Heart right ventricle (tissue), 16 donors: ENCODE measurements at places on chromosomes 7 and 10.

- no peak for DNase-seq
Observed at GRCh38 chr7:110400411-110400810, 690.5 kb upstream of the LRRN3 start.

- peak; percentile 68 for DNase-seq
Observed at GRCh38 chr7:909358-910329, 33.3 kb downstream of the GET4 start.

GRCh38 chr7:69738396-69738951, 140.2 kb downstream of the AUTS2 start:
- DNase-seq, result no peak

- DNase-seq, result no peak
Observed at GRCh38 chr10:75876710-75877109, 445.3 kb downstream of the LRMDA start.

DNA sequence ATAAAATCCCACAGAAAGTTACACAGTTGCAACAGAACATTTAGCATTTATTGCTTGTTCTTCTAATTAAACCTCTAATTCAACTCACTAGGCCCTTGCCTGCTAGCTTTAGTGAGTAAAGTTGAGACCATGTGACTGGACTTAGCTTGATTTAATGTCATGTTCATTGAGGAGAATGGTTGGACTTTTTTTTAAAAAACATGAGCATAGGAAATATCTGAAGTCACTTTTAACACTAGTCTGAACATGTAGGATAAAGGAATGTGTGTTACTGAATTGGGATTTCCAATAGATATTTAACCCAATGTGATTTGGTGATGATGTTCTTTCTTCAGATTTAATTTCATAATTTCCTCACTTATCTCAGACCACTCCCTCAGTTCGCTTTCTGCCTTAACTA, 24.6 kb upstream of the GLCCI1 start:
- no peak for DNase-seq

DNA sequence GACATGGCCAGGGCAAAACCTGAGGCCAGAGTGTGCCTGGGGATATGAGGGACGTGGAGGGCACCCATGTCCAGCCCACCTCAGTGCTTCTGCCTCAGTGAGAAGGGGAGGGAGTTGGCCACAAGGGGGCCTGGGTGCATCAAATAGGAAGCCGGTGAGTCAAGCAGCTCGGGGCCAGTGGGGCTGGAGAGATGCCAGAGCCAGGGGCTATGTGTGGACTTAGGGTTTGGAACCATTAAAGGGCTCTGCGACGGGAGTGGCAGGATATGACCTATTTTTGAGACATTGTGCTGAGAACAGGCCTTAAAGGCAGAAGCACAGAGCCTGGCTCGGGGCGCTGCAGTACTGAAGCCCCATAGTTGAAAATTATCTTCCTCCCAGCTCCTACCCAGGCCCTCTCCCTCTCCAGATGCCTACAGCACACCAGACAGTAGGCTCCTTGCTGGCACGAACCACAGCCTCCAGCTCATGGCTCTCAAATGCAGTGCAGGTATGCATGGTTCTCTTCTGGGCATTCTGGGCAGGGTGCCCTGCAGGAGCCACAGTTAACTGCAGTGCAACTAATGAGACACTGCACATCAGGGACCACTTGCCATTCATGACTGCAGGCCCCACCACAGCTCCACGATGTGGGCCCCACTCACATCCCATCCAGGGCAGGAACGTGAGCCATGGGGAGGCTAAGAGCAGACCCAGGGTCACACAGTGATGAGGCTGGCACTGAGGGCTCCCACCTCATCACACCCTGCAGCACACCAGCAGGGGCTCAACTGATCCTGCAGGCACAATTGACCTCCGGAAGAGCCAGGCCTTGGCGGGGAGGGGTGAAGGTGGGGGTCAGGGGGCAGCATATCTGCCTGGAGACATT, 7.2 kb upstream of the PGAM2 start:
- DNase-seq, result peak; percentile 81

DNA sequence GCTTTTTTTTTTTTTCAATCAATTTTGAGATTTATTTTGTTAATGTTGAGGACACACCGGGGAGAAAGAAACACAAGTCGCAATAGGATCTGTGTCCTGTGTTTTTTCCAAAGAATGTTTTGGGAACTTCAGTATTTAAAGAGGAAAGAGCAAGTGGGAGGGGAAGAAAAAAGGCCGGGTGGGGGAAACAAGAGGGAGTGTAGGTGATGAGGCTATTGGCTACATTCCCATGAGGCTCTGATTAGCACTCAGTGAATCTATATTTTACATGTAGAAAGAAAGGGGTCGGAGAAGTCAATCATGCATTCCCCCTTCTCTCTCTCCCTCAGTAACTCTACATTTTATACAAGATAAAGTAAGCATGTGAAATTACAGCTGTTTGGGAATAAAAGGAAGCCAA, 4.1 kb downstream of the ZNF680 start:
- DNase-seq, result no peak

GRCh38 chr7:94294471-94295131, 100.1 kb upstream of the COL1A2 start:
- DNase-seq, result no peak
